ENCODE measurements at places on chromosomes 3 and 15.

DNA sequence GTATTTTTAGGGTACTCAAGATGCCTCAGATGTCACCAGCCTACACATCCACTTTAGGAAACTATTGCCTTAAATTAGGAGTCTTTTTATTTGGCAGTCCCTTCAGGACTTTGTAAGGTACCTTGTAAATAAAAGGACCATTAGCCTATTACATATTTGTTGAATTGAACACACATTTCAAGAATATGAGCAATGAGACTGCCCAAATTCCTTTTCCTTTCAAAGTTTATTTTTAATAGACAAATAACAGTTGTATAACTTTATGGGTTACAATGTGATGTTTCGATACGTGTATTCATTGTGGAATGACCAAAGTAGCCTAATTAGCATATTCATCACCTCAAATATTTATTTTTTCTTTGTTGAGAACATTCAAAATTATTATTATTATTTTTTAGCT lies 176.7 kb upstream of the PDZRN3 start:
- no peak for DNase-seq

DNA sequence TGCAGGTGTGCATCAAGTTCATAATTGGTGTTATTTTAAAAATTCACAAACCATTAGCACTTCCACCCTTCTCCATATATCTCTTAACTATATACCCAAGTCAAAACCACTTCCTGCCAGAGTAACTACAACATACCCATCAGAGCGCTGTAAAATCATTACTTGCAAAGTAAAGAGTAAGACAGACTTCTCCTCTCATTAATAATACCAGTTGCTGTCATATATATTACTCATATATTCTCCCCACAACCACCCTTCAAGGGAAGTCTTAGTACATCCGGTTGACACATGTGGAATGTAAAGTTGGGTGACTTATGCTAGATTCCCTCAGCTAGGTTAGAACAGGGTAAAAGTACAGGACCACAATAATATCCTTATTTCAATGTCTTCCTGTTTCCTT lies 5.6 kb downstream of the TERC start:
- DNase-seq: peak; percentile 61

- DNase-seq: no peak
Observed at GRCh38 chr3:182527745-182528144, 265.6 kb upstream of the ATP11B start.

DNA sequence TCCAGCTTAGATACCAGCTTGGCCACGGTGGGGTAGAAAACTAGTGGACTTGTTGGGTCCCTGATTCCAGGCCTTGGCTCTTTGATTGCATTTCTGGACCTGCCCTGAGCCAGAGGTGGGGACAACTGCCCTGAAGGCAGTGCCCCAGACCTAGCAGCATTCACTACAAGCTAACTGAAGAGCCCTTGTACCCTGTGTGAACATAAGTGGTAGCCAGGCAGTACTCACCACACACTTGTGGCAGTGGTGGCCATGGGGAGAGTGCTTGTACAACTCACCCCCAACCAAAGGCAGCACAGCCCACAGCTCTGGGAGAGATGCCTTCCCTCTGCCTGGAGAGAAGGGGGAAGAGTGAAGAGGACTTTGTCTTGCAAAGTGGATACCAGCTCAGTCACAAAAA lies 177.3 kb upstream of the NAALADL2 start:
- no peak for DNase-seq

GRCh38 chr3:197105786-197106185 lies 76.2 kb upstream of the MELTF start:
- DNase-seq: no peak
